ENCODE measurements at places on chromosomes 13 and 19.

DNA sequence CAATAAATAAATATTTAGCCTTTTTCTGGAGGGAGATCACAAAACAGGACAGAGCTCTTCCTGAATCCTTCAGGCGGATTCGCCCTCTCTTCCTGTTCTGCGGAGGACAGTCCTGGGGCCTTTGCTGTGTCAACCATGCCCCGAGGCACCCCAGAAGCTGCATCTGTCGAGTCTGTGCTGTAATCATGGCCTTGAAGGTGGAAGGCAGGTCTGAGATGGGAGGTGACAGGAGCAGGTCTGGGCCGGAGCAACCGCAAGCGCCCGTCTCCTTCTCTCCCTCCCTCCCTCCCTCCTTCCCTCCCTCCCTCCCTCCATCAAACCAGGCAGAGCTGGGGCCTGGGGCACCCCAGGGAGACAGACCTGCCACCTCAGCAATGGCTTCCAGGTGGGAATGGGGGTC is 4.6 kb upstream of the FXYD3 start:
- DNase-seq, result no peak

GRCh38 chr13:112059457-112060281 is 7.3 kb upstream of the SOX1 start:
- no peak for DNase-seq

DNA sequence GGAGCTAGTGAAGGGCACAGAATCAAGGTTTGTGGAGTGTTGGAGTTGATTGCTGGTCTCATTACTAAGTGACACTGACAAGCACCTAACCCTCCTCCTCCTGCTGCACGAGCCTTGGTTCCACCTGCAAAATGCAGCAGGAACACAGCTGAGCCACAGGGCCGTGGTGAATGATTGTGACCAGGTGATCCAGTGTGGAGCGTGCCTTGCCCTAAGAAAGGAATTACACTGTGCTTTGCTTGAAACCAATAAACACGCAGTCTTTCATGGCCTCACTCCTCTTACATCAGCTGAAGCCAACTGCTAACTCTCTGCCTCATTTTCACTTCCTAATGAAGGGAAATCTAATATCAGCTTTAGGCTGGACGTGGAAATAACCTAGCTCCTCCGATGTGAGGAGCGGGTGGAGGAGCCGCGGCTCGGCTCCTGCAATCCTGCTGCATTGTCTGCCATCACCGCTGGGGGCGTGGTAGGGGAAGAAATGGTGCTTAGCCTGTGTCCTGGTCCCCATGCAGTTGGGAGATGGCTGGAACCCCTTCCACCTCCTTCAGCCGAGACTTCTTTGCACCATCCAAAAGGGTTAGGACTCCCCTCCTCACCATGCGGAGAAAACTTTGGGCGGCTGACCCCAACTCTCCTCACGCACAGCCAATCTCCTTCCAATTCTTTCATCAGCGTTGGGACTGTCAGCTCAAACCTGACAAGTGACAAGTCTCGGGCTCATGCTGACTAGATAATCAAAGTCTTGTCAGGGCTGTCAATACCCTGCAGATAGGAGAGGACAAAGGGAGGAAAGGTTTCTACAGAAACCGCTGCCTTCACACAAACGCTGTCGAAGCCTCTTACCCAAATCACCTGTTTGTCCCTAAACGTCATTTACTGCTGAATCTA is 427.9 kb downstream of the ZNF536 start:
- DNase-seq, result no peak

GRCh38 chr13:27535546-27535945 is 84.8 kb downstream of the LNX2 start:
- no peak for DNase-seq

GRCh38 chr19:16373989-16374388 is 49.4 kb downstream of the KLF2 start:
- DNase-seq, result no peak

- DNase-seq, result no peak
These were observed 79.9 kb downstream of the FREM2 start for GRCh38 chr13:38766799-38767198.

GRCh38 chr13:102856557-102856956 is 10.7 kb downstream of the ERCC5 start:
- DNase-seq, result no peak

- DNase-seq, result no peak
These were observed 110.2 kb upstream of the SPATA13 start for GRCh38 chr13:24050292-24050711.

- no peak for DNase-seq
These were observed 104.0 kb downstream of the SOX1 start for GRCh38 chr13:112170823-112171569.

- DNase-seq, result no peak
These were observed 29.8 kb downstream of the CERS1 start for GRCh38 chr19:18865973-18866799.

DNA sequence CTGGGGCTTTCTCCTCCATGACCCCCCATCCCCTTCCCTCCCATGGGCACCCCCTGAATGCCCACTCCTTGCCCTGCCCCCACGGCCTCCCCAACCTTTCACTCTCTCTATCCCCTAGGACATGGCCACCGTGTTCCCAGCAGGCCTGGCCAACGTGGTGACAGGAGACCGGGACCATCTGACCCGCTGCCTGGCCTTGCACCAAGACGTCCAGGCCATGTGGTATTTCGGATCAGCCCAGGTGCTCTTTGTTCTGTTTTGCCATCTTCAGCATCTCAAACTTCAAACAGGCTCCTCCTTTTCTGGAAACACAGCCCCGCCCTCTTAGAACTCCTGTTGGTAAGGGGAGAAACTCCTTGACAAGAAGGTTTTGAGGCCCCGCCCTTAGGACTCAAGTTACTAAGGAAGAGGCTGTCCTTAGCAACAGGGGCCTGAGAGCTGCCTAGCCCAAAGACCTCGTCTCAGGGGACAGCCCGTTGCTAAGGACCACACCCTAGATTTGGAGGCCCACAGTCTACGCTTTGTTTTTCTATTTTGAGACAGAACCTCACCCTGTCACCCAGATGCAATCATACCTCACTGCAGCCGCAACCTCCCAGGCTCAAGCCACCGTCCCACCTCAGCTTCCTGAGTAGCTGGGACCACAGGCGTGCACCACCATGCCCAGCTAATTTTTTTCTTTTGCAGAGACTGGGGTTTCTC is 5.1 kb upstream of the FLT3LG start:
- DNase-seq, result peak; percentile 67

- no peak for DNase-seq
These were observed 236.7 kb downstream of the B3GLCT start for GRCh38 chr13:31436478-31436877.

GRCh38 chr13:69947582-69947981 is 160.0 kb upstream of the ATXN8OS start:
- no peak for DNase-seq

DNA sequence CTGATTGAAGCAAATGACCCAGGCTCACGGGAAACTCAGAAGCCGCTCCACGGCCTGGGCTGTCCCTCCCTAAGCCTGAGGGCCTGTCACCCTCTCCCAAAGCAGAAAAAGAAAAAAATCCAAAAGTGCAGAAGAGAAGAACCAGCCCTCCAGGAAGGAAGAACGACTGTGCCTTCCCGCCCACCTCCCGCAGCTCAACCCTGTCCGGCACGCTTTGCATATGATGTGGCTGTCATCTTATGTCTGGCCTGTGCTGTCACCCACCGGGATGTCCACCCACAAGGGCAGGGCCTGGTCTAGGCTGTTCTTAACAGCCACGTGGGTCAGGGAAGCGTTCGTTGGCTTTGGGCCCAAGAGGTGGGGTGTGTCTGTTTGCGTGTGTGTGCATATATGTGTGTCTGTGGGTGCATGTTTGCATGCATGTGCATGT is 13.7 kb downstream of the ZBTB7A start:
- no peak for DNase-seq

GRCh38 chr13:29538652-29539040 is 56.8 kb downstream of the SLC7A1 start:
- DNase-seq, result peak; percentile 78

GRCh38 chr13:78054157-78054556 is 135.5 kb upstream of the EDNRB start:
- no peak for DNase-seq

DNA sequence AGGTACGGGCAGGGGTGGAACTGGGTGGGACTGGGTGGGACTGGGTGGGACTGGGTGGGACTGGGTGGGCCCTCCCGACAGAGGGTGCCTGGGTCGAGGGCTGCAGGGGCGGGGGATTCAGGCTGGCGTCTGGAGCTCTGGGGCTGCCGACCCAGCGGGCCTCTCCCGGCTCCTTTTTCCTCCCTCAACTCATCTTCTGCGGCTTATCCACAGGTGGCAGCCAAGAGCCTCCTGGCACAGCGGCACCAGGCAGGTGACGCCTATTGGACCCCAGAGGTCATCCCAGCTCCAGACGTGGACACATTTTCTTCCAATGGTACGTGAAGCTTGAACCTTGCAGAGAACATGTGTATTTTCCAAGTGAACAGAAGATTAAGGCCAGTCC is 533 bp downstream of the ZNF544 start:
- DNase-seq, result peak; percentile 22

- no peak for DNase-seq
These were observed 139.9 kb downstream of the MRPL57 start for GRCh38 chr13:21316376-21316775.

GRCh38 chr13:100334214-100334613 is 245.3 kb downstream of the PCCA start:
- DNase-seq, result no peak

GRCh38 chr13:30435911-30436451 is 13.7 kb downstream of the UBE2L5 start:
- DNase-seq, result no peak

Data from muscle of back (tissue), 13 donors.